Stimulated activated CD8-positive, alpha-beta memory T cell treated with anti-CD3 and anti-CD28 coated beads, Interleukin-7, amount 100 ng/mL, for 24 hours (primary cell): ENCODE measurements at places on chromosomes 11 and 22.

- no peak for DNase-seq
Observed at GRCh38 chr11:132821014-132821413, 711.3 kb downstream of the OPCML start.

DNA sequence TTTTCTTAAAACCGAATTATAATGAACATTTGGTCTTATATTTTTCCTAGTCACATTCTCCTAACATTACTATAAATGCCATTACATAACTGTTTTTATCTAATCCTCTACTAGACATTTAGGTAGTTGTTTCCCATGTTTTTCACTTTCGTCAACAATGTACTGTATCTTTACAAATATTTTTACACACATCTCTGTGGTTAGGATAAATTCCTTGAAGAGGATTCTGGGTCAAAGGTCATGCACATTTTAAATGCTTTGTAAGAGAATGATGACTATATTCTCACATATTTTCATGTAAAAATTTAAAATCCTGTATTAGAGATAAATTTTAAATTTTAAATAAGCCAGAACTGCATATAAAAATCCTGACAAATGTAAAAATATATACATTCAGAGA is 61.3 kb upstream of the CLNS1A start:
- DNase-seq, result no peak

DNA sequence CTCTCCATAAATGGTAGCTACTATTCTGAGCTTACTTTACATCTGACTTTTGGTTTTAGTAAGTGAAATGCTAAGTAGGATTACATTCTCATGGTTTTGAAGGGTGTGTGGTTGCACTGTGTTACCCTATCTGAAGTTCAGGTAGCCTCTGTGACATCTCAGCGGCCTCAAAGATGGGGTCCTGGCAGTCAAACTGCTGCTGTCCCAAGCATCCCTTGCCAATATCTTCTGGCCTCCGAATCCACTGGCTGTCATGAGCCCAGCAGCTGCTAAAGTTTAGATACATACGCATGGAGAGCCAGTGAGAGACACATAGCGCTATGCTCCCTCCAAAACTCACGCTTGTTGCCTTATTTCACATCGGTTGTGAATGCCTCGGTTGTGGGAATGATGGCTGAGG is 34.9 kb downstream of the UBASH3B start:
- DNase-seq, result no peak

GRCh38 chr11:120330045-120330444 is 4.9 kb downstream of the TLCD5 start:
- DNase-seq, result no peak

- DNase-seq, result no peak
Observed at GRCh38 chr11:109435121-109435742, 13.2 kb downstream of the C11orf87 start.

DNA sequence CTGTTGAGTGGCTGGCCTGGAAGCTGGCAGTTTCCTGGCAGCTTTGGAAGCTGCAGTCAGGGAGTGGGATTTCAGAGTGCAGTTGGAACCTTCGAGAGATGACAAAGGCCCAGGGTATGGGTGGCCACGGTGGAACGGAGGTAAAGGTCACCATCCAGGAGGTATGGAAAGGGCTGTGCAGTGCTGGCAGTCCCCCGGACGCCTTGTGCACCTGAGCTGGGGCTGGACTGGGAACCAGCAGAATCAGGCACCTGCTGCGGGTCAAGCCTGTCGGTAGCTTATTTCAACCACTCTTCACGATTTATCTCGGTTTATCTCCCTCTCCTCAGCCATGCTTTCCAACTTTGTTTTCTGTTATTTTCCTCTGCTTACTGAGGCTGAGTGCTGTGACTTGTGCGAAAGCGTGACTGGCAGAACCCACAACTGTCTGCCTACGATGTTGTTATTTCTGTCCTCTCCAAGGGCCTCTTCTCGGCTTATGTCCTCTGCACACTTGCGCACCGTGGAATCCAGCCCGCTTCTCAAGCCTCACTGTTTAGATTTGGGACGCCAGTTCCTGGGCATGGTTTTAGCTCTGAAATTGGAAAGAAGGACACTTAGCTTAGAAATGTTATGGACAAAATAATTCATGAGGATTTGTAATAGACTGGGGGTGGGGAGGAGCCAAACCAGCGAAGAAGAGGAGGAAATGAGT is 24.0 kb upstream of the ATXN10 start:
- no peak for DNase-seq

GRCh38 chr11:115587718-115588342 is 83.6 kb upstream of the CADM1 start:
- no peak for DNase-seq

DNA sequence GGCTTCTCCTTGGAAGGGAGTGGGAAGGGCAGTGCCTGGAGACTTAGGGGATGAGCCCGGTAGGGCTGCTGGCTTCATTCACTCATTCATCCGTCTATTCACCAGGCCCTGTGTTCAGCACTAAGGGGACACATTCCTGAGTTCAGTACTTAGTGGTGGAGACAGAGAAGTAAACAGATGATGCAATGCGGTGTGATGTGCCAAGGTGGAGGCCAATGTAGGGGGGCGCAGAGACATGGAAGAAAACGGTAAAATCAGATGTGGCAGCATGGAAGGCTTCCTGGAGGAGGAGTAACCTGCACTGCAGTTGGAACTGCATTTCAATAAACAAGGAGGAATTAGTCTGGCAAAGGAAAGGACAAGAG is 21.3 kb downstream of the GRIK4 start:
- no peak for DNase-seq
